ENCODE measurements at places on chromosomes 16 and 17.

- DNase-seq = no peak
Observed at GRCh38 chr16:30526137-30526822, at the start of gene ZNF768. Gene ZNF768, minus strand, starts transcription at chr16:30526566. Its CDS starts 153 bp downstream, at chr16:30526413.

- no peak for DNase-seq
Observed at GRCh38 chr17:77738751-77739531, 219.6 kb upstream of the TNRC6C start.

DNA sequence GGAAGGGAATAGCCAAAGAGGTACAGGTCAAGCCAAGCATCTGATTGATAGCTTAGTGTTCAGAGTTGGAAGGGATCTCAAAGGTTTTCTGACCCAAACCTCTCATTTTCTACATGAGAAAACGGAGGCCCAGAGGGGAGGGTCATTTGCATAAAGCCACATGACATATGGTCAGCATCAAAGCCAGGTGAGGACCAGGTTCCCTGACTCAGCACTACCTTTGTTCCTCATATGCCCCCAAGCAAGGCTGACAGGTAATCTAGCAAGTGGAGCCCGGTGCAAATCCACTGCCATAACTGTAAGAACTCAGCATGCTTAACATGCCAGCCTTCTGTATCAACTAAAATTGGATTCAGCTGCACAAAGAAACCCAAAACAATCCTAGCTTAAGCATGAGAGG is 28.2 kb upstream of the CCL1 start:
- no peak for DNase-seq

DNA sequence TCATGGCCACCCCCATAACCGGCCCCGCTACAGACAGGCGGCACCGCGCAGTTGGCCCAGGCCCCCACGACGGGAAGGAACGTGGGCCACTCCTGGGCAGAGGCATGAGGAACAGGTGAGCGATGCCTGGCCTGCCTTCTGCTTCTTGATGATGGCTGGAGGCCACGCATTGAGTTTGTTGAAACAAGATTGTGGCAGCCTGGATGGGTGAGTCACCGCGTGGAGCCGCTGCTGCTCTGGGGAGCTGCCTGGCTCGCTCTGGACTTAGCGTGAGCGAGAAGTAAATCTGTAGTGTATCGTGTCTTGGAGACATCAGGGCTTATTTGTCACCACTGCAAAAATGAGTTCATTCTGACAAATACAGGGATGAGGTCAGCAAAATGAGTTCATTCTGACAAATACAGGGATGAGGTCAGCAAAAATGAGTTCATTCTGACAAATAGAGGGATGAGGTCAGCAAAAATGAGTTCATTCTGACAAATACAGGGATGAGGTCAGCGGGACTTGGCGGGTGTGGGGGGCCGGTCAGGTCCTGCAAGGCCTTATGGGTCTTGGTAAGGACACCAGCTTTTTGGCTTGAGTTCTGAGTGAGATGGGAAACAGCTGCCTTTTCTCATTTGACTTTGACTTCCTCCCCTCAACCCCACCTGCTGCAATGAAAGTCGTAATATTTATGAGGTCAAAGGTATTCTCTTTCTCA is 93.0 kb downstream of the SEC14L1 start:
- DNase-seq = peak; percentile 35

GRCh38 chr16:68090130-68090529 is 5.0 kb downstream of the NFATC3 start:
- no peak for DNase-seq

DNA sequence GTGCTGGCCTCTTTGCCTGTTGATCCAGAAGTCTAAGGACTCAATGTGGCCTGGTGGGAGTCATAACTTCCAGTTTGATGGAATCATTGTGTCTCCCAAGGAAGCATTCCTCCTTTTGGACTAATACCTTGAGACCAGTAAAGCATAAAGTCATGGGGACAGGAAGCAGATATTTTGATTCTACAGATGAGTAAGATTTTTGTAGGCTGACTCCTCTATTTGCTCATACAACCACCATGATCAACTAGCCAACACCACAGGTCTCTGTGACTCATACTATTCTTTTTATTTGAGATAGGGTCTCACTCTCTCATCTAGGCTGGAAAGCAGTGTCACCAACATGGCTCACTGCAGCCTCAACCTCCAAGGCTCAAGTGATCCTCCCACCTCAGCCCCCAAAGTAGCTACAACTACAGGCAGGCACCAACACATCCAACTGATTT is 6.2 kb downstream of the MT2A start:
- no peak for DNase-seq

- no peak for DNase-seq
Observed at GRCh38 chr17:40568074-40568836, 3.0 kb upstream of the CCR7 start.

DNA sequence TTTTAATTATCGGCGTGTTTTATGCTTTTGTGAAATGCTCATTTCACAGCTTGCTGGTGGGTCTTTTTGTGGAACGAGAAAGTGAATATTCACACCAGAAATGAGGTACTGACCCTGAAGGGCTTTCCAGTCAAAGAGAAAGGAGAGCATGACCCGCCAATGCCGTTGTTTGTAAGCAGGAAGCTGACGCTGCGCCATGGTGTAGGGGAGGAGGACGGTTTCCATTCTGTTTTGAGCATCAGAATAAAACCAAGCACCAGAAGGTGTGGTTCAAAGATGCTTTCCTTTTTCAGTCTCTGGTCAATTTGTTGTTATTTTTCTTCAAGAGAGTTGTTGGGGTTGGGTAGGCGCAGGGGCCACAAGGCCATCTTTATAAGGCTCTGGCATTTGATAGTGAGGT is 669.3 kb downstream of the WWOX start:
- peak; percentile 36 for DNase-seq

DNA sequence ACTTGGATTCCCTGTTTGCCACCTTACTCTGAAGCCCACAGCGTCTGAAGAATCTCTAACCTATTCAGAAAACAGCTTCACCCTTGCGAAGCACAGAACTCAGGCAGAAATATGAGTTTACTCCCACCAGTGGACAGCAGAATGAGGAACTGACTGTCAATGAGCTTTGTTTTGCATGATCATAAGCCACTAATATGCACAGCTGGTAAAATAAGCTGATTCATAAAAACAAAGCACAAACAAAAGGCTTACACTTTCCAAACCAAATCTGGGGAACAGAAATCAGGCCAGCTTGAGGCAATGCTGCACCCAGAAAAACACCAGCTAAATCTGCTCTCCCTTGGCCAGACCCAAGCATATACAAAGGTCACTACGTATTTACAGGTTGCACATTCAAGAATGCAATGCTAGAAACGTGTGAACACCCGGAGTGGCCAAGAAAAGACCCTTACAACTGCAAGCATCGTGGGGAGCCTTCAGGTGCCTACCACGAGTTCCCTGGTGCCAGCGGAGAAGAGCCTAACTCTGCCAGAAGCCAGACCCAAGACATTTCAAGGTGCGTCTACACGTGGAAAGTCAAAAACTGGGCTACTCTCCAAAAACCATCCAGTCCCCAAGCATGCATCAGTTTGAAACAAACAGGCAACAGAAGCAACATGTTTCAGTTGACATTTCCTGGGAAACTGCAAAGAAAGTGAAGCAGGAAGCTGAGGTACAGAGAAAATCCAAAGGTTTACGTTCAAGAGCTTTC is 207.1 kb downstream of the ZFHX3 start:
- DNase-seq = no peak

DNA sequence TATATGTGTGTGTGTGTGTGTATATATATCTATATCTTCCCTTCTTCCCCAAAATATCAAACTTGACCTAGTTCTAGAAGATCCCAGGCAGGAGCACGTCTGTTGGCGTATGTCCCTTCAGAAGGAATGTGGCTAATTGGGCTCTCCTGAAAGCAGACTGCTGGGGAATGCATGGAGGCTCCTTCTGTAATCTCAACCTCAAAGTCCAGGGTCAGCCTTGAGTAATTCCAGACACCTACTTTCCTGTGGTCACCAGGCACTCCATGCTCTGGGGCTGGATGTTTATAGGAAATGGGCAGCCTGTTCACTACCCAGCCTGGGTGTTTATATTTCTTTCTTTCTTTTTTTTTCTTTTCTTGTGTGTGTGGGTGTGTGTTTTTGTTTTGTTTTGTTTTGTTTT is 13.4 kb downstream of the BCO1 start:
- DNase-seq = no peak

DNA sequence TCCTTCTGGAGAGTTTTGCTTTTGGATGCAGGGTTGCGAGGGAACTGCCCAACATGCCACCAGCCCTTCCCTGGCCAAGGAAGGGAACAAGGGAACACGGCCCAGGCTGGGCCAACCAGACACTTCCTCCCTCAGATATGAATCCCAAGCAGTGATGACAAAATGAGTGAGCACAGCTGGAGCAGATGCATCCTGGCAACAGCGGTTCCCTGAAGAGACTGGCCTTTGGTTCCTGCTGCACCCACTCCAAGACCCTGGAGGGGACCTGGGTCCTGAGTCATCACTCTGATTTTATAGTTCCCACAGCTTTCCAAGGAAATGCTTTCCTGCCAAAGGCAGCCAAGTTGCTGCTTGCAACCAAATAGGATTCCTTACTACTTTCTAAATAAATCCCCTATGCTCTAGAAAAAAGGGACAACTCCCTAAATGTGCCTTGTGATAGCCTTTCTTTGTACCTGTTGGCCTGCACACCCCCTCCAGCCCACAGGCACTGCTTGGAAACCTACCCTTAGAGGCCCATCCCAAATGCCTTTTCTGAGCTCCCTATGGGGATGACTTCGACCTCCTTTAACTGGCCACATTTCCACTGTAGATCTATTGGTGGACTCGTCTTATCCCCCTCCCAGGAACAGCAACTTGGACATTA is 5.3 kb downstream of the ST3GAL2 start:
- no peak for DNase-seq

DNA sequence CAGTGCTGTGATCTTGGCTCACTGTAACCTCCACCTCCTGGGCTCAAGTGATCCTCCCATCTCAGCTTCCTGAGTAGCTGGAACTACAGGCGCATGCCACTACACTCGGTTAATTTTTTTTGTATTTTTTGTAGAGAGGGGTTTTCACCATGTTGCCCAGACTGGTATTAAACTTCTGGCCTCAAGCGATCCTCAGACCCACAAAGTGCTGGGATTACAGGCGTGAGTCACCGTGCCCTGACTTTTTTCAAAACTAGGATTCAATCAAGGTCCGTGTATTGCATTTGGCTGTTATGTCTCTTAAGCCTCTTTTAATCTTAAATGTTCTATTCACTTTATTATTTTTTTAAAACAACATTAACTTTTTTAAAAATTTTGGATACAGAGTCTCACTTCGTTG is 4.3 kb upstream of the CCL22 start:
- no peak for DNase-seq

GRCh38 chr16:88936008-88936555 is 40.9 kb downstream of the CBFA2T3 start:
- no peak for DNase-seq

GRCh38 chr17:10992106-10992880 is 154.4 kb upstream of the PIRT start:
- DNase-seq = no peak

DNA sequence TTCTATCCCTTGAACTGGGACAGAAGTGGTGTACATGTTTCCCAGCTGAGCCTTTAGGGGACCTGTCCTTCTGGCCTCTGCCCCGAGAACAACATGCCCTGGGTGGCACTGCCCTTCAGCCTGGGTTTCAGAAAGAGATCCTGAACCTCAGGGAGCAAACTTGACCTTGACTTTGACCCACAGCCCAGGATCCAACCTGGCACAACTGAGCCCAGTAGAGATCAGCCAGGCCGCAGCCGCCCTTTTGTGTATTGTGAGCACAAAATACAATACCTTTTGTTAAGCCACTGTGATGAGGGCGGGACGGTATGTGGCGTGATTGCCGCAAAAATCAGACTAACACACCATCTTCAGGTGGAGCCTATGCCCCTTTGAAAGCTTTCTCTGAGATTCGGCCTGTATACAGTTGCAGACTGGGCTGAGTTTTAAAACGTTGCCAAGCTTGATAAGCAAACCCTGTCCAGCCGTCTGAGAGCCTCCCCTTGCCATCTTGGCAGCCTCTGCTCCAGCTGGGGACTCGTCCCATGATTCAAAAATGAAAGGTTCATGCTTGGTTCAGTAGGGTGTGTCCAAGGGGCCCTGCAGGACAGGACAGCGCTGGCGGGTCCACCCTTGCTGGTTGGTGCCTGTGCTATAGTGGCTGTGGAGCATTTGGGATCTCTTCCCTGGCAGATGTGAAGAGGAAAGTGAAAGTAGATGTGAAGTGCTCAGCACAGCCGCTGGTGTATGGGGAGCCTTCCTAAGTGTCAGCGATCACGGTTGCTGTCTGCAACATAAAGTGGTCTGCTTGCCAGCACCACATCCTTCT is 40.3 kb downstream of the FOXL1 start:
- no peak for DNase-seq

- DNase-seq = no peak
Observed at GRCh38 chr17:63774969-63775265, 947 bp downstream of the DDX42 start.

DNA sequence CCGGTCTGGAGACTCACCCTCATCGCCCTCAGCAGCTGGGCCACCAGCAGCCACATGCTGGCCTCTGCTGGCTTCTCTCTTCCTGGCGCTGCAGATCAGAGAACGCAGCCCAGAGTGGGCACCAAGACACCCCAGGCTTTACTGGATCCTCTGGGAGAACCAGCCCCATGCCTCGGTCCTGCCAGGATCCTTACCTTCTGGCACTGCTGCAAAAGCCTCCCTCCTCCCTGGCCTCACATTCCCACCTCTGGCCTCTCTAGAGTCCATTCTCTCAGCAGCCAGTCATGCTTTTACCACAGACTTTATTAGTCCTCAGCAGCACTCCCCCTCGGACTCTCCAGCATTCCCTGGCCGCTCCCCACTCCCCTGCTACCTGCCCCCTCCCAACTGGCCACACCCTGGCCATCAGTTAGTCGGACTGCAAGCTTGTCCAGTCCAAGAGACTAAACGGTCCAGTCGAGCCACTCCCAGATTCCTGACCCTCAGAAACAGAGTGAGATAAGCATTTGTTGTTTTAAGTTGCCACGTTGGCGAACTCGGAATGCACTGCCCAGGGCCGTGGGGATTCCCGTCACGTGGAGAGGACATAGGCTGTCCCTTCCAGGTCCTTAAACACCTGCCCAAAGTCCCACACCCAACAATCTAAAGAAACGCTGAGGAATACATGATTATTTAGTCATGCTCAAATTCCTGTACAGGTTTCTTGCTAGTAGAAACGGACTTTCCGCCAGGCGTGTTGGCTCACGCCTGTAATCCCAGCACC is 5.9 kb upstream of the SPG7 start:
- DNase-seq = no peak

- no peak for DNase-seq
Observed at GRCh38 chr17:520447-521182, 168.0 kb upstream of the RPH3AL start.

DNA sequence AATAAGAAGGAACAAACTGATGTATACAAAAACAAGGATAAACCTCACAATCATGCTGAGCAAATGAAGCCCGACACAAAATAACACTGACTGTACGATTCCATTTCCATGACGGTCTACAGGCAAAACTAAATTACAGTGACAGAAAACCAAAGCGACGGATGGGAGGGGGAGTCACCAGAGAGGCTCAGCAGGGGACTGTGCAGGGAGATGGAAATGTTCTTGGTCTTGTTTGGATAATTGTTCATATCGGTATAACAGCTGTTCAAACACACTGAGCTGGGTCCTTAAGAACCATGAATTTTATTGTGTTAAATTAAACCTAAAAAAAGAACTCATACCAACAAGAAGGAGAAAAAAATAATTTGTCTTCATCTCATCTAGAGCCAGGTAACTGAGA is 97.8 kb downstream of the NXN start:
- DNase-seq = no peak

- peak; percentile 73 for DNase-seq
Observed at GRCh38 chr17:45261577-45262515, at the start of gene SPATA32. Gene SPATA32, minus strand, starts transcription at chr17:45262094. Its CDS starts 78 bp downstream, at chr17:45262016.

GRCh38 chr17:64036198-64036922 is 15.9 kb upstream of the ICAM2 start:
- DNase-seq = no peak

All from stimulated activated CD8-positive, alpha-beta memory T cell treated with anti-CD3 and anti-CD28 coated beads, Interleukin-15, amount 100 ng/mL, for 48 hours (primary cell).